ENCODE measurements at places on chromosomes 4 and X.

- no peak for DNase-seq
Measured at GRCh38 chrX:73683236-73683859, 120.4 kb downstream of the CHIC1 start.

- DNase-seq: no peak
Measured at GRCh38 chr4:123343400-123344041, 53.1 kb upstream of the SPRY1 start.

- DNase-seq: no peak
Measured at GRCh38 chrX:153885968-153886903, at the start of gene L1CAM. Gene L1CAM (minus strand): TSS chrX:153886173. CDS start chrX:153875836, 10,337 bp downstream.

DNA sequence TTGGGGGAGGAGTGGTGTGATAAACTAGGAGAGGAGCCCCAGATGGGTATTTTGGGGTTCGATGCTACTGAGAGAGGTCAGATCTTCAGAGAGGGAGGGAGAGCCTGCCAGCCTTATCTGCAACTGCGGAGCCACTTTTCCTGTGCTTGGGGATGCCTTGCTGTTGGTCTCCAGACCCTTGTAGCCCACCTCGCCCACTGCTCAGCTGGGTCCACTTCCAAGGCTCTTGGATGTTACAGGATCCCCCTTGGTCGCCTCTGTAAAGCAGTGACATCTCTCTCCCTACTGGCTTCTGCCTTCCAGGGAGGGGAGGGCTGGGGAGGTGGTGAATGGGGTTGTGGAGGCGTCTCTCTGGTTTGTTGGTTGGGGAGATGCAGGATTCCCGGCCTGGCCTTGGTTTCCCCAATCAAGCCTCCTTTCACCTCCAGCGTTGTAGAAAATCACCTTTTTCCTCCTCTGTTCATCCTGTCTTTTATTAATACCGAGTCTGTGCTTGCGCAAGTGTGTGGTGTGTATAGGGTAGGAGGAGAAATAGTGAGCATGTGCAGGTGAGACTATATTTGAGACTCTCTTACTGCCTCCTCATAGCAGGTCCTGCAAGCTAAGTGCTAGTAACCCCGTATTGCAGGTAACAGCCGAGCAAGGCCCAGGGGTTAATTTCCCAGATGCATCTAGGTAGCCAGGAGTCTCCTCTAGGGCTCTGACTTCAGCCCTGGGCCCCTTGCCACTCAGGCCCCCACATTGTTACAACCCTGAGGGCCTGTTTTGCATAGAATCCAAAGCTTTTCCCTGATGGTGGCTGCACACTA lies 337.4 kb downstream of the ARHGAP10 start:
- no peak for DNase-seq

DNA sequence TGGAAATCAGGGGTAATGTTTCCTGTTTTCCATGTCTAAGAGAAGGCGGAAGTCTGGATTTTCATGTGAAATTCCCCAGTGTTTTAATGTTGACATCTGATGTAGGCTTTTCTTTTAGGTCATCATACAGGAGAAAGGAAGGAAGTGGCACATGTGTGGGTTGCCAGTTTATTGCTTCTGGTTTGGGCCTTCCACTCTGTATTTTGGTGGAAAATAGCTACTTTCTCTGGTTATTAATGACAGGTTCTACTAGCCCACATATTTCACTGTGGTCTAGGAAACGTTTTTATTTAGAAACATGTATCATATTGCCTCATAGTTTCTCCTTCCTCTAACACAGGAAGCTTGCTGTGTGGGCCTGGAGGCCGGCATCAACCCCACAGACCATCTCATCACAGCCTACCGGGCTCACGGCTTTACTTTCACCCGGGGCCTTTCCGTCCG lies 7.2 kb downstream of the PDHA1 start:
- DNase-seq: no peak

DNA sequence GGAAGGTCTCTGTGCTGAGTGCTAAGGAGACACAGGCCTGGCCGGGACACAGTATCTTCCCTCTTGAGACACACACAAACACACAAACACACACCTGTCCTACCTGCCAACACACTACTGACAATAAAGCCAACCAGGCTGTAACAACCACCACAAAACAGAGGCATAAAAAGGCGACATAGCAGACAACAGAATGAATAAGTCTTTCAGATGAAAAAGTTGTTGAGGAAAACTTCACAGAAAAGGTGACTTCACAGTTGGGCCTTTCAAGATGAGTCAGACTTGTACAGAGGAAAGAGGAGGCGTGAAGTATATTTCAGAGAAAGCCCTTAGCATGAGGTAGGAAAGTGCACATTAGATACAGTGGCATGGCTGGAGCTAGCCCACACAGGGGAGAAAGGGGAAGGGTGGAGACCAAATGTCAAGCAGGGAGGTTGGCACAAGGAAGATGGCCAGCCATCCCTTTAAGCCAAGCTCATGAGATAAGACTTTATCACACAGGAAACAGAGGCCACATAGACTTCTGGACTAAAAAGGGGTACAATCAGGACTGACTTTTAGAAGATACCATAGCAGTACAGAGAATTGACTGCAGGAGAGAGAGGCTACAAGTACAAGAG lies 54.0 kb downstream of the SLC9A7 start:
- peak; percentile 29 for DNase-seq

DNA sequence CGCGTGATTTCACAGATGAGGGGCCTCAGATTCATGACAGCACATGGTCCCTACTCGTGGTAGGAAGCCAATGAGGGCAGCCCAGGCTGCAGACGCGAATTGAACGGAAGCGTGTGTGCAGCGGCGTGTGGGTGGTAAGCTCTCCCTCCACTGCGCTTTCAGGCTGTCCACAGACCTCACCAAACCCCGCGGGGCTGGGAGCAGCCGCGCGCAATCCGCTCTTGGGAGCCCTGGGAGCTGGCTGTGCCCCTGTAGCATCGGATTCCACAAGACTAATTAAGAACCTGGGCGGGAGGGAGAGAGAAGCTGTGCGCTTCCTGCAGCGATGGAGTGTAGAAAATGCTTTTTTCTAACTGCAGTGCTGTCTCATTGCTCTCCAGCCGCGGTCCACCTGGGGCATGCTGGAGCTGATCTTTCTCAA lies 134.9 kb downstream of the STOX2 start:
- DNase-seq: no peak

DNA sequence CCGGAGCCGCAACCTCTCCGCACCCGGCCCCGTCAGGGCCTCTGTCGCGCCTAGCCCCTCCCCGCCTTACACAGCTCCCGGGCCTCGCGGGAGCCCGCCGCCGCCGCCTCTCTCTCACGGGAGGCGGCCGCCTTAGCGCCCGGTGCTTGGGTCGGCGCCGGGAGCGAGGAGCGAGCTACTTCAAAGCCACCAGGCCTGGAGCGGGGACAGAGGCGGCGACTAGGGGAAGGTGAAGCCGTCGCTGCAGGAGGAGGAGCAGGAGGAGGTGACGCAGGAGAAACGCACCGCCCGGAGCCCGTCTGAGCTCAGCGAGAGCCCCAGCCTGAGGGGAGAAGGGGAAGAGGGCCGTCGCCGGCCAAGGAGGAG lies 250 bp downstream of the USP9X start:
- DNase-seq: peak; percentile 32

GRCh38 chr4:4541040-4541631 lies 712 bp downstream of the STX18 start:
- DNase-seq: peak; percentile 18

- DNase-seq: no peak
Measured at GRCh38 chr4:7331682-7332000, 103.1 kb downstream of the PSAPL1 start.

DNA sequence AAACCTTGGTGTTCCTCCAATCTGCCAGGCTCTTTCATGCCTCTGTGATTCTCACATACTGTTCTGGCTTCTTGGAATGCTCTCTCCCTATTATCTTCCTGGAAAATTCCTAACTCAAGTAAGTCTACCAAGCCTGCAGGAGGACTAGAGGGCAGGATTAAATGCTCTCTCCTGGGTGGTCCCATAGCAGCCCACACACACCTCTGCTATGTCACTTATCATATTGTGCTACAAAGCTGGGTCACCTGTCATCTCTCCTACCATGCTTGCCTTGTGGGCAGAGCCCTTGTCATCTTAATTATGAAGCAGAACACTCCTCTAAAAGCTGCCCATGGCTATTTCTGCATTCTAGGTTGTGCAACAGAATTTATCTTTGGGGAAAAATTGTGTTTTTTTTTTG lies 344.5 kb upstream of the NOCT start:
- no peak for DNase-seq

- no peak for DNase-seq
Measured at GRCh38 chr4:155592938-155593297, 73.7 kb upstream of the GUCY1A1 start.

- DNase-seq: no peak
Measured at GRCh38 chrX:49978176-49978575, 55.8 kb downstream of the CLCN5 start.

GRCh38 chr4:10728016-10728415 lies 43.4 kb upstream of the CLNK start:
- no peak for DNase-seq

DNA sequence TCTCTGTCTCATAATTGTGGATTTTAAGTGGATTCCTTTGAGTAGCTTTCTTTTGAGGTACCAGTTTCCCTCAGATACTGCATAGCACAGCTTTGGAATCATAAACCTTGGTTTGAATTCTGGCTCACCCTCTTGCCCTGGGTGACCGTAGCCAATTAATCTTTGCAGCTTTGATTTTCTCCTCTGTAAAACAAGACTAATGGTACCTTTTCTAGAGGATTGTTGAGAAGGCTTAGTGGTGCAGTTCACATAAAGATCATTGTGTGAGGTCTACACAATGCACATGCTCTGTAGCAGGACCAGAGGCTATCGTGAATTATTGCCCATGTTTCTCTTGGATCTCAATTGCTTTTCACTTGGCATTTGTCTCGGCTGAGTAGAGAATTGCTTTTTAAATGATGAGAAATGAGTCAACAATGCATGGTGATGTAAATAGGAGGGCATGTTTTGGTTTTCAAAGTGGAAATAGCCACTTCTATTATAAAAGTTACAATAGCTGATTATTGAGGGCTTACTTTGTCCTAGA lies 47.9 kb downstream of the TMEM131L start:
- no peak for DNase-seq

DNA sequence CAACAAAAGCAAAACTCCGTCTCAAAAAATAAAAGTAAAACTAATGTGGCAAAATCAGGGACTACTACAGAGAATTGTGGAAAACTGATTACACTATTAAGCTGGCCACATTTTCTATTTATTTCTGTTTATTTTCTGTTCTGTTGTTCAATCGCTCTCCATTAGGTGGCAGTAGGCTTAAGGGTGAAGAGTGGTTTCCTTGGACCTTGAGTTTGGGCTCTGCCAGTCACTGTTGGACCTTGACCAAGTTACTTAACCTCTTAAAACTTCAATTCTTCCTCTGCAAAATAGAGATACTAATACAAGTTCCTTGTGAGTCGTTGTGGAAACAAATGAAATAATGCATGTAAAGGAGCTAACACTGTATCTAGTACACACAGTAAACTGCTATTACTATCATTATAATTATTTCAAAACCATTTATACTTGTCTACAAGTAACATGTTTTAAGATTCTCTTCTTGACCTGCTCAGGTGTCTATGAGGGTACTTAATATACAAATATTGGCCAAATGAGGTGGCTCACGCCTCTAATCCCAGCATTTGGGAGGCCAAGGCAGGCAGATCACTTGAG lies 15.2 kb downstream of the HSD17B11 start:
- no peak for DNase-seq

DNA sequence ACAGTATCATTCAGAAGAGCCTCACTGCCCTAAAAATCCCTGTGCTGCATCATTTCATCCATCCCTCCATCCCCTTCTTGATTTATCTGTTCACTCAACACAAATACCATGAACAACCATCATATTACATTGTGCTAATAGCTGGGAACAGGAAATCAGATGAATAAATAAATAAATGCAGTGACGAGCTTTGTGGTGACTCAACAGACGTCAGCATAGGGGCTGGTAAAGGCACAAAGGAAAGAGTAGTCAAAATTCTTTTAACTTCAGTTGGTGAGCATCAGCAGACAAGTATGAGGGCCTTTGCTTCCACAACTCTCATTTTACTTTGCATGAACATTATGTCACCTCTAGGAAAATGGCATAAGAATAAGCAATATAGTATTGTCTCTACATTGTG lies 65.5 kb downstream of the EDNRA start:
- DNase-seq: no peak

GRCh38 chrX:13474164-13474516 lies 95.3 kb upstream of the EGFL6 start:
- DNase-seq: no peak

DNA sequence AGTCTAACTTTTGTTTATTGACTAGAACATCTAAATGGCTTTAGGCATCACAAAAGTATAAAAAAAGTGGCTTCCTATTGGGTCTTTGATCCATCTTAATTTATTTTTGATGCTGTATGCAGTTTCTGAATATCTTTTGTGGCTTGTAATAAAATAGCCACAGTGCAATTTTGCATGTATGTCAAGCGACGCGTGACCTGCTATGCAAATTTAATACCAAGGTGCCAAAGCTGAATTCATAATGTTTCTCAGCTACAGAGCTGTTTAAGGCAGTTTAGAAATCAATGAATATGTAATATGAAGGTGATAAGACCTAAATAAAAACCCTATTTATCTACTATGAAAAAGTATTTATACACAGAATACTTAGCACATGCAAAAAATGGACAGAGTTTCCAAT lies 197.8 kb downstream of the AFF2 start:
- DNase-seq: no peak

GRCh38 chr4:184147858-184148737 lies 69.6 kb downstream of the ENPP6 start:
- no peak for DNase-seq

DNA sequence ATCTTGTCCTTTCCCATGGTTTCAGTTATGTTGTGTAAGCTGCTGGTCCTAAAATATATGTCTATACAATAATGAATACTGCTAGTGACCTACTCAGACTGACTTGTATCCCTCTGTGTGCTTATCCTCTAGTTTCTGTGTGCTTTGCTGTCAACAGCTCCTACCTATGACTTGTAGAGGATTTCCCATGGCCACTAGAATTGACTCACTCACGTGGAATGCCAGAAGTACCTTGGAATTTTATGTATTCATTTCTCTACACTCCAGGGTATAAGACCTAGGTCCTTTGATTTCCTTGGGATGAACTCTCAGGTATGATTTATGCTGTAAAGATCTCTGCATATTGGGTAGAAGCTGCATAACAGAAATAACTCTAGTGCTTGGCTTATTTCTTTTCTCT lies 279.9 kb upstream of the SLIT2 start:
- DNase-seq: no peak

DNA sequence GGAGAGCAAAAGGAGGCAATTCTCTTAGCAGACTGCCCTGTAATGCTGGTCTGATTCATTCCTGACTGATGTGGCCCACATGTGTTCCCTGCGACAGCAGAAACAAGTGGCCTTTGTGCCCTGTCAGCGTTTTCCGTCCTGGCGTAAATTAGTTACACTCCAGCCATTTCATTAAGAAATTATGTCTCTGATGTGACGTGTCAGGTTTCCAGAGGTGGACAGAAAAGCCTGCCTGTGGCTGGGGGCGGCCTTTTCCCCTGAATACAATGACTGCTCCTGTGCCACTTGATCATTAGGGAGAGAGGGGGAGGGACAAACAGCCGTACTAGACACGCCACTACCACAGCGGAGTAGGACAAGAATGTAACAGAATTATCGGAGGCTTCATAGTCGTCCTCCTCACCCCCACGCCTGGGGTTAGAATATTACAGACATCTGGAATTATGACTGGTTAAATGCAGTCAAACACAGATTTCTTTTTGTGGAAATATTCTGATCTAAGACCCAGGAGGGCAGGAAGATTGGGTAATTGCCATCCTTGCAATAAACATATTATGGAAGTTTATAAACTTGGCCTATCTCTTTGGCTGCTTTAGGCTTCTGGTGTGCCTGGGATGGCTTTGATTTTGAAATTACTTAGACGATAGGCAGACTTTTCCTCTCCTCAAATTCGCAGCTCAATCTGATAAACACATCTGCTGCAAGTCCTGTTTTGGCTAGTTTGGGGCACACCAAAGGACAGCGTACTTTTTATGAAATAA lies 146.2 kb upstream of the BCOR start:
- no peak for DNase-seq

All from GM12892 (cell line).